Forelimb muscle (tissue), 1 donor: ENCODE measurements at places on chromosomes 3 and 15.

- DNase-seq, result no peak
Observed at GRCh38 chr3:32138545-32139104, 32.2 kb downstream of the GPD1L start.

DNA sequence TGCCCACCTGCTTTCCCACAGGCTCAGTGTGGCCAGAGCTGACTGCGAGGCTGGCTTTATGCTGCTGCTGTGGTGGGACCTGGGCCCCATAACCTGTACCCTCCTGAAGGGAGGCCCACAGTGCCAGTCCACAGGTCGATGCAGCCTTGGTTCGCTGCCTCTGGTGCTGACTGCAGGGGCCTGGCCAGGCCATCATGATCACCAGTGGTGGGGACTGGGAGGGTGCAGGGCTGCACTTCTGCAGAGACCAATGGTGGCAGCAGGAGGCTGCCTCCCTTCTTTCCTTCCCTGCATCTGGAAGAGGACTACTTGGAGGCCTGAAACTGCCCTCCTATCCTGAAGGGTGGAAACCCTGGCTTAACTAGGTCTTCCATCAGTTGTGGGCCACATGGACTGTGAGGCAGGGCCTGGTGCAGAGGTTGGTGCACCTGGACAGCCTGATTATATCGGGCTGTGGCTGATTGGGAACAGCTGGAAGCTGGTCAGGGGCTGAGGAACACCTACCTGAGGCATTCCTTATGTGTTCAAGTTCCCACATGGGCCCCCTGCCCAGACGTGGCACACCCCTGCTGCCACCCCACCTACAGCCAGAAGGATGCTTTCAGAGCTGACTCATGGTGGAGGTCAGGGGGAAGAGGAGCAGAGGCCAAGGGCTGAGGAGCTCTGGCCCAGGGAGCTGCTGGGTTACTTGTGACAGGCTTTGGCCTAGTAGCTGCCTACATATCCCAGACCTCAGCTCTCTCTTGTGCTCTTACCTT is 29.8 kb downstream of the POMGNT2 start:
- DNase-seq, result no peak

- DNase-seq, result no peak
Observed at GRCh38 chr15:99096894-99097426, 7.9 kb upstream of the SYNM start.

DNA sequence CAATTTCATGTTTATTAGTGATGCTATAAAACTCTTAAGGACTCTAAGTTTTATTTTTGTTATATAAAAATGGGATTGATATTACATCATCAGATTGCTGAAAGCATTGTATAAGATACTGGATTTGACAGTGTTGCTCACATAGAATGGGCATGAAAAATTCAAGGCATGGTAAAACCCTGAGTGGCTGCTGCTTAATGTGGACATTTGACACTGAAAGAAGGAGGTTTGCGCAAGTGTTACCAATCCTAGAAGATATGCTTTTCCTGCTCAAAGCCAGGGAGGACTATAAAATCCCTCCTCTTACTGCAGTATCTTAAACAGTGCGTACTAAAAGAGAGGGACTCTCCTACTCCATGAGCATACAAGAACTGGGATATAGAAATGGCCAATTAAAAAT is 65.8 kb upstream of the PTX3 start:
- DNase-seq, result no peak
